ENCODE measurements at places on chromosomes 16 and 17.
A peak's percentile ranks its signal among the peaks of the same experiment; 100 is the strongest.

DNA sequence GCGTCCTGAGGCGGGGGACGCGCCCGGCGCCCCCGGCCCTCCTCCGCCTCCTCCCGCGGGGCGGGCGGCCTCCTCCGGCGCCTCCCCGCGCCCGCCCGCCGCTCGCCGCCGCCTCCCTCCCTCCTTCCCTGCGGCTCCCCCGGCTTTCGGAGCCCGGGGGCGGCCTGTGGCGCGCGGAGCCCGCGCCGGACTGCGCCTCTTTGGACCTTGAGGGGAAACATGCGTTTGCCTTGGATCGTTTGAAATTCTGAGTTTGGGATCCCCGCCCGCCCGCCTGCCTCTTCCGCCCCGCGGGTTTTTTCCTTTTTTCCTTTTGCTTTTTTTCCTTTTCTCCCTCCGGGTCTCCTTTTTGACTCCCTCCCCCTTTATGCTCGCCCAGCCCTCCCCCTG, 390 bp downstream of the ZNRF1 start:
- peak; percentile 70 for DNase-seq

DNA sequence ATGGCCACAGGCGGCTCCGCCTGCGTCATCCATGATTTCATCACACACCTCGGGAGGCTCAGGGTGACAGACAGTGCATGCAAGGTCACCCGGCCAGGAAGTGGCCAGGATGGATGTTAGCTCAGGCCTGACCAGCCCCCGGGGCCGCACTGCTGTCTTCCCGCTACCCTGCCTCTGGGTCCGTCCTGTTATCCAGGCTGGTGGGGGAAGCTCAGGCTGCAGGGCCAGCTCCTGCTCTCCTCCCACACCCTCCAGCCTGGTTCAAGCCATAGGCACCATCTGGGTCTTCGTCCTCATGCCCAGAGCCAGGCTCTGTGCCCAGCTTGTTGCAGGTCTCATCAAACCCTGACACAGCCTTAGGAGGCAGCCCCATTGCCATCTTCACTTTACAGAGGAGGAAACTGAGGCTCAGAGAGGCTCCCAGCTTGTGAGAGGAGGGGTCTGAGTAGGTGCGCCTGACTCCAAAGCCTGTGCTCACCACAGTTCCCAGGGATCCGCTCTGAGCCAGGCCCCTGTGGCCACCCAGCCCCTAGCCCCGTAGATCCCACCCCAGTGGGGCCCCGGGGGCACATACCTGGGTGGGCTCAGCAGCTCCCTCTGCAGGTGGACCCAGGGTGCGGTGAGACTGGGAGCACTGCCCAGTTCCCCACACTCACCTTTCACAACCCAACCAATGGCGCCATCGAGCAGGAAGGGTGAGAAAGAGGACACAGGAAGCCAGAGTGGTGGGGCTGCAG, 412 bp upstream of the ADGRG3 start:
- no peak for DNase-seq

DNA sequence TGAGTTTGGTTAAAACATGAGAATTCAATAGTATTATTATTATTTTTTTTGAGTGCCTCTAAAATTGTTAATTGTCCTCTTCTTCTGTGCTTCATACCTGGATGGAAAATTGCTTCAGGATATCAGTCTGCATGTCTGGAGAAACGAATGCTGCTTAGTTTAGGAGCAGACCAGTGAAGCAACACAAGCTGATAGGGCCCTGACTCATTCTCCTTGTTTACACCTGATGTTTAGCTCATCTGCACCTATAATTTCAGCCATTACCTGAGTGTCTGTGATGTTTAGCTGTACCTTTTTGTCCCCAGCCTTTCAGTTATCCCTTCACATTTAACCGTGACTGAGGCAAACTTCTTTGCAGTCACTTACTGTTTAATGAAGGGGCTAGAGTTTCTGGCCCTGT, 14.8 kb downstream of the SNTB2 start:
- DNase-seq = no peak

- DNase-seq = no peak
Observed at GRCh38 chr16:49528866-49529288, 155.3 kb downstream of the C16orf78 start.

GRCh38 chr16:986411-986810, 4.8 kb downstream of the SOX8 start:
- no peak for DNase-seq

DNA sequence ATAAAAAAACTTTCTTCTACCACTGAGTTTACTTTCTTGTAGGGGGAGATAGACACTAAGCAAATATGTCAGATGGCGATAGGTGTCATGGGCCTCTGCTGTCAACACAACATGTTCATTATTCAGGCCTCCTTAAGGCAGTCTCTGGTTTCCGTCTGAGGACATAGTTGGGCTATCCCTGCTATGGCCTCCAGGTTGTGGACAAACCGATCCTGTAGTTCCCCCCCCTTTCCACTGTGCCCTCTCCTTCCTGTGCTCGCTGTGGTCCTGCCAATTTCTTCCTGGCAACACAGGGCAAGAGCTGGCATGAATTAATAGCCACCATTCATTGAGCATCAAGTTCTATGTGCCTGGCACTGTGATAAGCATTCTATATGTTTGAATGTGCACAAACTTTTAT, 81.0 kb upstream of the HS3ST2 start:
- no peak for DNase-seq

GRCh38 chr17:4998732-4999429, 1.1 kb downstream of the KIF1C start:
- peak; percentile 50 for DNase-seq

- DNase-seq = no peak
Observed at GRCh38 chr17:75559958-75560533, 27.6 kb upstream of the MYO15B start.

GRCh38 chr16:89601906-89602272, 11.6 kb upstream of the DPEP1 start:
- no peak for DNase-seq

GRCh38 chr17:31629696-31630470, 229.2 kb downstream of the COPRS start:
- no peak for DNase-seq

DNA sequence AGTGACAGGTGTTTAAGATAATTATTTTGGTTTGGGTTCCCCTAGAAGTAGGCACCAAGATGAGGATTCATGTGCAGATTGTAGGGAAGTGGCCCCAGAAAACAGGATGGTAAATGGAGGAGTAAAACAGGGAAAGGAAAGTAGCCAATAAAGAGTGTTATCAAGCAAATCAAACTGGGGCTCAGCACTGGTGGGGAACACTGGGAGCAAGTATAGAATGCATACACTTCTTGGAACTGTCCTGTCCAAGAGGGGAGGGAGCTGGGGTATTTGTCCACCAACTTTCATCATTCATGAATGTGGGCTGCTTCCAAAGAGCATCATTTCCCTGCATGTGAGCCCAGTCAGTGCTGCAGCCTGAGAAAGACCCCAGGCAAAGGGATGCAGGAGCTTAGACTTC, 215.7 kb upstream of the IRX5 start:
- no peak for DNase-seq

DNA sequence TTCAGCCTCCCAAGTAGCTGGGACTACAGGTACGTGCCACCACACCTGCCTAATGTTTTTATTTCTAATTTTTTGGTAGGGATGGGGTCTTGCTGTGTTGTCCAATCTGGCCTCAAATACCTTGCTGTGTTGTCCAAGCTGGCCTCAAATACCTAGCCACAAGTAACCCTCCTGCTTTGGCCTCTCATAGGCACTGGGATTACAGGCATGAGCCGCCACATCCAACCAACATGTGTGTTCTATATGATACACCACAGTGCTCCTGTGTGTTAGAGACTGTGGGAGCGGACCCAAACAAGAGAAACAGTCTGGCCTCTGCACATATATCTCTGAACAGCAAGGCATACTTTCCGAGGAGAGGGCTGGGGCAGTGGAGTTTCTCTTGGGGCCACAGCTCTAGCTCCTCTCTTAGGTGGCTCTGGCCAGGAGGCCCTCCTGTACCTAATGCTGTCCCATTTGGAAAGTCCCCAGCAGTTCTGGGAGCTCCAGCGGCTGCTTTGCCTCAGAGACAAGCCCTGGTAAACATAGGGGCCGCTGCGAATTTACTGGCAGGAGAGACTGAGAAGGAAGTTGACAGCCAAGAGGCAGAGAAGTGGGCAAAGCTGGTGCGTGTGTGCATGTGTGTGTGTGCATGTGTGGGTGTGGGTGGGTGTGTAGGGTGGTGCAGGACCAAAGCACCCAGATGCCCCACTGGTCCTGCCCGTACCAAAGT, 95.0 kb downstream of the RAB11FIP4 start:
- DNase-seq = no peak

DNA sequence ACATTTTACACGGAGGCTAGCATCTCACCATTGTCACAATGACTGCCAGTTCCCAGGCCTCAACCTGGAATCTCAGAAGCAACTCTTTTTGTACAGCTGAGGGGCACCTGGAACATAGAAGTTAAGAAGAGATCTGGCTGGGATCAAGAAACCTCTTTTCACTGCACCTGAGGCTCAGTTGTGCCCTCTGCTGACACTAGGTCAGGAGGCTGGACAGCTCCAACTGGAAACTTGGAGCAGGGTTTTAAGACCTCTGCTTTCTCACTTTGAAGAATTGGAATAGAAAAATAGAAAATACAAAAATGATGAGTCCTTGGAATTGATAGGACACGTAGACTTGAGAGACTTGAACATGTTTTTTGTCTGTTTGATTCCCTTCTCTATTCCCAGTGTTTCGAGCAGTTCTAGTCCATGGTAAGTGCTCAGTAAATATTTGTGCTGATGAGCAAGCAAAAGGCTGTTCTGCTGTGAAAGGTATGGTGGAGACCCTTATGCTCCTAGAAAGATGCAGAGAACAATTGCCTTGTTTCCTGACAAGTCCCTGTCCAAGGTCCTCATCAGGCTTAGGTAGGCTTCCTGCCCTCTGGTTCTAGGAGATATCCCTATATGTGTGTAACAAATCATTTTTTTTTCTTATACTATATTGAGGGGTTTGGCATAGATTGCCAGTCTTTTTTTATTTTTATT, 13.6 kb upstream of the PPM1D start:
- no peak for DNase-seq

GRCh38 chr16:89156740-89157645, 14.6 kb upstream of the CDH15 start:
- DNase-seq = no peak

Data from frontal cortex (tissue), 4 donors.